ENCODE measurements at places on chromosomes 6 and 20.

- no peak for DNase-seq
These were observed 93.7 kb upstream of the PMEPA1 start for GRCh38 chr20:57803508-57804005.

DNA sequence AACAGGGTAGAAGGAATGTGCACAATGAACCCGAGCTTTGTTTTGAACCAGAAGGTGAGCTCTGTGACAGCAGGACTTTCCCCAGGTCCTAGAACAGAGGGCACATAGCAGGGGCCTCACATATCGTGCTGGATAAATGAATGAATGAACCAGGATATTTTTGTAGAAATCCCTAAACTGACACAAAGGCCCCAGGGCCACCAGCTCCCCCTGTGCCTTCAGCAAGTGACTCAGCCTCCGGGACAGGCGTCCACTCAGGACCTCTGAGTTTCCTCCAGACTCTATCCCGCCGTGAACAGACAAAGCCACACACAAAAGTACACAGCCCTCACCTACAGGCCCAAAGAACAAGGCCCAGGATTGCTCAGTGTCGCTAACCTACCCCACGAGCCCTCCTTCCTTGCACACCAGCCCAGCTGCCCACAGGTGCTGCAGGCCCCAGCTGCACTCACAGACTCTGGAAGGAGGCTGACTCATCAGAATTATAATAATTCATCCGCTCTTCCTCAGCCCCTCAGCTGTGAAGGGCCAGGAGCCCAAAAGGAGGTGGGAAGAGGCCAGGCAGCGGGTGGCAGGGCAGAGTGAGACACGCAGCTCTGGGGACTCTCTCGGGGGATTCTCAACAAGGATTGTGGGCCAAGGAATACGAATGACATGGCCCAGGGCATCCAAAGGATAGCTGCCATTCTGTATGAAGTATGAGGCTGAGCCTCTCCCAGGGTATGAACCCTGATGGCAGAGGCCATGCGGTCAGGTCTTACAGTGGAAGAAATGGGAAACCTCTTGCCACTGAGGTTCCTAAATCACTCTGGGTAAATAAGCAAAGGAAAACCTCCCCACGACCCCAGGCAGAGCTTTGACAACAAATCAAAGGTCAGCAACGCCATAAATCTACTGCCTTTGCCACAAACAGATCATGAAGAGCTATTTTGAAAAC, 40.9 kb downstream of the SUMO4 start:
- DNase-seq: no peak

DNA sequence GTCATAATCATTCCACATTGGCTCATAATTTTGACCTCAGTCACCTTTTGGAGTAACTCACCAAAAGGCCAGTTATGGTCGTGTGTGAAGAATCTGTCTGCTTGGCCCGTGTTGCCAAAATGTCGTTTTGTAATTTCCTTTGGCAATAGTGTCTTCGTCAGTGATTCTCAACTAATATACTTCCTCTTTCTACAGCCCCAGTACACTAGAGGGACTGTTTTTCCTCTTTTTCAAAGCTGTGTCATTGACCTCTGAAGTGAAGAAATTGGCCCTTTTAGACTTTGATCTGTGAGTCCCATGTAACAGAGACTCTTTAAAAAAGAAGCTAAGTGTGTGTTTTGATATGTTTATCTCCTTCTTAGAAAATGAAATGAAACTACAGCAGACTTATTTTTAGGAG, 5.2 kb downstream of the FOXO3 start:
- no peak for DNase-seq

GRCh38 chr6:71527886-71528285, 239.3 kb downstream of the OGFRL1 start:
- DNase-seq: no peak

DNA sequence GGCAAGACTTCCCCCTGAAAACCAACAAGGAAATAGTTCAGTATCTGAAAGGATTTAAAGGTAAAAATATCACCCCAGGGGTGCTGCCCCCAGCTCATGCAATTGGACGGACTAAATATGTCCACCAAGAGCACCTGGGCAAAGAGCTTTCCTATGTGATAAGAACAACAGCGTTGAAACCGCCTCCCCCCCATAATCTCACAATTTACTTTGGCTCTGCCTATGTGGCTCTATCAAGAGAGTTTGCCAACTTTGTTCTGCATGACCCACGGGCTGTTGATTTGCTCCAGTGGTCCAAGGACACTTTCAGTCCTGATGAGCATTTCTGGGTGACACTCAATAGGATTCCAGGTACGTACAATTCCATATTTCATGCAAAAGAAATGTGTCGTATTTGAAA, 35.8 kb downstream of the GCNT2 start:
- DNase-seq: no peak

GRCh38 chr6:122222761-122223160, 176.7 kb upstream of the HSF2 start:
- DNase-seq: no peak

DNA sequence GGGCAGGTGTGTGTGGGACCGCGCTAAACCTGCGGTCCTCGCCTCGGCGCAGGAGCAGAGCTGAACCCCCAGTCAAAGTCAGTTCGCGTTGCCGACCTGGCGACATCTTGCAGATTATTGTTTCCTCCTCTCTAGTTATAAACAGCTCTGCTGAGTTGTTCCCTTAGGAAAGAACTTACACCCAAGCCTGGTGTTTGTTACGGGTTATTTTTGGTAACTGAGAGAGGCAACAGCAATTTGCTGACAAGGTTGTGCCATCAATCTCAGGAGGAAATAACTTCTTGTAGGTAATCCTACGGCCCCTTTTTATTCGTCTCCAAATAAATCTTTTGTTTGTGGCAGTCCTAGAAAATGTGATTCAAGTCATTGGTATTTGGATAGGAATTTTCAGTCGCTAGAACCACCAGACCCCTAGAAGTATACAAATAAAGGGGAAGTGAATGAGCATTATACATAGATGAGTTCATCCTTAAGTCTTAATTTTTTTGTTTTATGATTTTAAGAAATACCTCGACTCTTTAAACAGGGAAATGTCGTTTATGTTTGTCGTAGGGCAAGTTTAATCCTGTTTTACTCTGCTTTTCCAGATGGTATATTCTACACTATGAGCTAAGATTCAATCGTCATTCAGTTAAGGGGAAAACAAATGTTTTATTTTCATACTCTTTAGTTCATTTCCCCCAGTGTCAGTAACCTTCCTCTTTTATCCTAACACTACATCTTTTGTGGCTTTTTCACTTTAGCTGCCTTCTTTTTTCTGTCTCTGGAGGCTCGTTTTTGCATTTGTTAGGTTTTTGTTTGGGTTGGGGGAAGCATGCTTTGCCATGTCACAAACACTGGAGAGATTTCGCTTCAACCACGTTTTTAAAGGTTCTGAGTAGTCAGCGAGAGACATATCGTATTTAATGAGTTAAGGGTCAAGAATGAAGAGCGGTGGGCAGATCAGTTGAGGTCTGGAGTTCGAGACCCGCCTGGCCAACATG, 1.2 kb downstream of the PM20D2 start:
- DNase-seq: no peak

- DNase-seq: no peak
These were observed 45.0 kb downstream of the ELMO2 start for GRCh38 chr20:46361381-46361780.

- DNase-seq: no peak
These were observed 108.1 kb downstream of the DTNBP1 start for GRCh38 chr6:15554728-15555100.

DNA sequence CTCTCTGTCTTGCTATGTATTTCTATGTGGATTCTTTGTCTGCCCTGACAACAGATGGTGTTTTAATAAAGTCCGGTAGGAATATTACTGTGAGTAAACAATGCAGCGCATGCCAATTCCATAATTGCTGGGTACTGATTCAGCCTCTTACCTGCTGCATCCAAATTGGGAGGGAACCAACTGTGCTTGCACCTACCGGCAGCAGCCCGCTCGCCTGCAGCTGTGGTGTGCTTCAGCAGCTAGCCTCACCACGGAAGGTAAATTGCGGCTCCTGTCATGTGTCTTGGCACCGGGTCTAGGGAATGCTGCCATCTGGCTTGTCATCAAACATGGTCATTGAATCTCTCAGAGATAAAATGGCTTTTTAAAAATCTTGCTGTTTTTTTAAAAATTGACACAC, 704.8 kb upstream of the SLC35B3 start:
- no peak for DNase-seq

DNA sequence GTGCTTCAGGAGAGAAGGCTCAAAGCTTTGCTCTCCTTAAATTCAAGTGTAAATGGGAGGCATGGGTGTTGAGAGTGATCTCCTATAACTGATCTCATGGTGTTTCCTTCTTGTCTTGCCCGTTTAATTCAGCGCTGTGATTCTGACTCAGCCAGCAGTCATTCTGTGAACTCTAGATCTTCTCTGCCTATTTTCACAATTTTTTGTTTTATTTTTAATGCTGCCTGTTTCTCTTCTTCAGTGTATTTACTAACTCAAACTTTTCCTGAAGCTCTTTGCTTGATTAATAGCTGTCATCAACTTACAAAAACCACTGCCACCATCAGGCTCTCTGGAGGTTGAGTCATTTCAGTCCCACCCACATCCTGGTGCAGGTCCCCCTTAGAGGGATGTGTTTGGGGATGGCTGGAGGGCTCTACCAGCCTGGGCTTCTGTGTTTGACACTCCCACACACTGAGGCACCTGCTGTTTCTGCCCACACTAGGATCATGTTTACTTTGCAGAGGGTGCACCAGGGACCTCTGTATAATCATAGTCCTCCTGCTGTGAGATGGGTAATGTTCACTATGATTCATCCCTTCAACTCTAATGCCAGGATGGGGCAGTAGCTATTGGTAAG, 94.0 kb downstream of the SHLD1 start:
- no peak for DNase-seq

DNA sequence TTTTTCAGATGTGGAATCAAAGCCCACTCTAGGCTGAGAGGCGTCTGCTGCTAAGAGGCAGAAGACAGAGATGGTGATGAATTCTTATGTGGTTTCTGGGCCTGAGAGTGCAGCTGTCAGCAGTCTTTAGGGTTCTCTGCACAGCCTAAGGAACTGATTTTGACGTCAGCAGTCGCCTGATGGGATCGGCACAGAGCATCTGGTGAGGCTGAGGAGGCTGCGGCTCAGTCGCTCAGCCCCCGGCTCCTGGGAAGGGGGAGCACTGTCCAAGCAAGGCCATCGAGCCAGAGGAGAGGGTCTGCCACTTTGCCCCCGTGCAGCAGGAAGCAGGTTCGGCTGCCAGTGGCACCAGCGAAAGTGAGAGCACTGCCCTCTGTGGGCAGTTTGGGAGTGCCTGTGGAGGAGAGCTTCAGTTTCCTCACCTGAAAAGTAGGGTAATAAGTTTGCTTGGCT, 92.5 kb downstream of the TCP11 start:
- DNase-seq: no peak

GRCh38 chr6:143583542-143584327, 72.2 kb upstream of the FUCA2 start:
- no peak for DNase-seq

- no peak for DNase-seq
These were observed 33.4 kb downstream of the EFCAB8 start for GRCh38 chr20:32891926-32892660.

DNA sequence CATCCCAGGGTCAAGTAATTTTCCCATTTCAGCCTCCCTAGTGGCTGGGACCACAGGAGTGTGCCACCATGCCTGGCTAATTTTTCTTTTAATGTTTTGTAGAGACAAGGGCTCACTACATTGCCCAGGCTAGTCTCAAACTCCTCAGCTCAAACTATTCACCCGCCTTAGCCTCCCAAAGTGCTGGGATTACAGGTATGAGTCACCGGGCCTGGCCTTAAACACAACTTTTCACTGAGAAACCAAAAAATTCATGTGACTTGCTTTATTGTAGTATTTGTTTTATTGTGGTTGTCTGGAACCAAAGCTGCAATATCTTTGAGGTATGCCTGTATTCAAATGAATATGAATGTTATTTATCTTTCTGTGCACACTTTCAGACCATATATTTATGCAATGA, 72.2 kb downstream of the RWDD2A start:
- no peak for DNase-seq

DNA sequence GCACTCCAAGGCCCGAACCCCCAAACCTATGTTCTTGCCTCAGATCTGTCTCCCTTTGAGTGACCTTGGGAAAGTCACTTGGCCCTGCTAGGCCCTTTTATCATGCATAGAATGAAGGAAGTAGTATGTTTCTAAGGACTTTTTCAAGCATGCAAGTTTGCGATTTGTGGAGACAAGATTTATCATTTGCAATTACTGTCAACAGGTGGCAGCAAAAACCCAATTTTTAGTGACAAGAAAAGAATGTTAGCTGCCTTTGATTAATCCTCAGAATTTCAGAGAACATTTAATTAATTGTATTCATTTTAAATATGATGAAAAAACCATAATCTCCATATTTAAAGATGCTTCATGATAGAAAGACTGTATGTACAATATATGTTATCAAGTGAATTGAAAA, 28.3 kb upstream of the PREP start:
- DNase-seq: no peak

- DNase-seq: no peak
These were observed at the start of gene GRIK2 for GRCh38 chr6:101393251-101393828. Gene GRIK2, plus strand, starts transcription at chr6:101393708.

GRCh38 chr6:115592025-115592424, 468.7 kb downstream of the FRK start:
- DNase-seq: no peak

DNA sequence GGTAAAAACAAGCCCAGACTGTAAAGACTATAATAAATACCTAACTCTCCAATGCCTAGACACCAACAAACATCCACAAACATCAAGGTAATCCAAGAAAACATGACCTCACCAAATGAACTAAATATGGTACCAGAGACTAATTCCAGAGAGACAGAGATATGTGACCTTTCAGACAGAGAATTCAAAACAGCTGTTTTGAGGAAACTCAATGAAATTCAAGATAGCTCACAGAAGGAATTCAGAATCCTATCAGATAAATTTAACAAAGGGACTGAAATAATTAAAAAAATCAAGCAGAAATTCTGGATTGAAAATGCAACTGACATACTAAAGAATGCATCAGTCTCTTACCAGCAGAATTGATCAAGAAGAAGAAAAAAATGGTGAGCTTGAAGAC, 26.6 kb downstream of the NCOA6 start:
- DNase-seq: no peak
